Activated naive CD4-positive, alpha-beta T cell treated with anti-CD3 and anti-CD28 coated beads for 36 hours (primary cell): ENCODE measurements at places on chromosomes 2 and 18. TPM values are rescaled to one million over a fixed set of nuclear protein-coding genes. Genes with fewer than 3 reads are reported as not detected.

DNA sequence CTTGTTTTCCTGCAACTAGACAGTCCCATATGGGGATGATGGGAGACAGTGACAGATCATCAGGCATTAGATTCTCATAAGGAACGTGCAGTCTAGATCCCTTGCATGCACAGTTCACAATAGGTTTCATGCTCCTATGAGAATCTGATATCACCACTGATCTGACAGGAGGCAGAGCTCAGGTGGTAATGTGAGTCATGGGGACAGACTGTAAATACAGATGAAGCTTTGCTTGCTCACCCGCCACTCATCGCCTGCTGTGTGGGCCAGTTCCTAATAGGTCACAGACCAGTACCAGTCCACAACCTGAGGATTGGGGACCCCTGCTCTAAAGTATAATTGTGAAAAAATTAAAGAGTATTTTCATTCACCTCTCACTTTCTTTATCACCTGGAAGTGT is 23.6 kb upstream of the RAB1A start:
- DNase-seq: no peak

GRCh38 chr2:239710953-239711861 is 310.4 kb upstream of the HDAC4 start:
- no peak for DNase-seq

DNA sequence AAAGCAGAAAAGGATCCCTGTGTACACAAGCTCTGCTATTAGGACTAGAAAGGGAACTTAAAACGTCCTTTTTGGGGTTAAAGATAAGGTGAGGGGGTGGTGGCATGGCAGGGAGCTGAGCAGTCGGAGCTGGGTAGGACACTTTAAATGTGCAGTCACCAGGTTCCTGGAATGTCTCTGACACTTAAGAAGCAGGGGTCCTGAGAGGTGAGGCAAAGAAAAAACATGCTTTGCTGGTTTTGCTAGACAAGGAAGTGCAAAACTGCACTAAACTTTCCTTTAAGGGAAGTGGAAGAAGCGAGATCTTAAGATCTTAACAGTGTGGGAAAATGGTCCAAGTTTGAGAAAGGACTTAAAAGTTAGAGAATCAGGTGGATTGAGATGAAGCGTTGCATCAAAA is 99.5 kb upstream of the MAP3K20 start:
- DNase-seq: no peak

Gene UGT1A10
- not detected for total RNA-seq

DNA sequence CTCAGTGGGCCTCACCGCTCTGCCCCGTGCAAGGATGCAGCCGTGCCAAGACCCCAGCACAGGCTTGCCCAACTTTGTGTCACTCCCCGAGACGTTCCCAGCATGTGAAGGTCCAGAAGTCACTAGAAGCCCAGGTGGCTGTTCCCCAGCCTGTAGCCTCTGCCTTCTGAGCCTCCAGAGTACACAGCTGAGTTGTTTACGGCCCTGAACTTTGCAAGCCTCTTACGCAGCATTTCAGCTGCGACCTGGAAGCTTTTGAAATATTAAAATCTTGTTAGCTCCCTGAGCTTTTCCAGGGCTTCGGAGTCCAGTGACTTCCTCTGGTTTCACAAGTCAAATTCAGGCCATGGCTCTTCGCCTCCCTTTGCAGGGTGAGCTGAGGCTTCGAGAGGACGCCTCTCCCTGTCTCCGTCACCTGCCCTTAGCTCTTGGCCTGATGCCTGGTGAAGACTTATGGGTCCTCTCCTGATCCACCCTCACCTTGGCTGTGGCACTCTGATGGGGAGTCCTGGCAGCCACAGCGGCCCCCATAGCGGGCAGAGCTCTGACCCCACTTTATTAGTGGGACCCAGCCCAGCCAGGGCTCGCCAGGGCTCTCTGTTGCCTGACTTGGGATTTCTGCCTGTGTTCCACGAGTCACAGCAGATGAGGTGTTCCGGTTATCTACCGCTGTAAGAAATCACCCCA is 76.5 kb upstream of the HPCAL1 start:
- no peak for DNase-seq

Gene SPIRE1
- total RNA-seq: 1.3 TPM

Gene ARHGAP15
- total RNA-seq: 90.1 TPM

Gene C2orf74
- total RNA-seq: 12.7 TPM

GRCh38 chr2:82182270-82182669 is 1877.7 kb upstream of the LRRTM1 start:
- DNase-seq: no peak

Gene HOXD4
- total RNA-seq: not detected

- DNase-seq: no peak
Observed at GRCh38 chr18:33605250-33605649, 27.2 kb downstream of the ASXL3 start.

DNA sequence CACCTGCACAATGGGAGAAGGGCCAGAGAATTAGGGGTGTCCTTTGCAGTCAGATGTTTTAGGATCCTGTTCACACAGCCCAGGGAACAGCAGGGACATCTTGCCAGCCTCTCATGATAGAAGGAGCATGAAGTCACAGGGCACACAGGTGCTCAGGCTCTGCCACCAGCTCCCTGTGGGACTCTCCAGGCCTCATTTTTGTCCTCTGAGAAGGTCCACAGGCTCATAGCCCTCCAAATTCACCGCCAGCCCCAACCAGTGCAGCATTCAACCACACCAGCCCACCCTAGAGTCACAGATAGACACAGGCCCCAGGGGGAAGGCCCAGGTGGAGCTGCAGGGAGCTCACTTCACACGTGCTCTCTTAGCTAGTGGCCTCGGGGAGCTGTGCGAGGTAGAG is 391.7 kb downstream of the TNS1 start:
- peak; percentile 21 for DNase-seq

Gene ANKRD53
- total RNA-seq: 0.24 TPM

DNA sequence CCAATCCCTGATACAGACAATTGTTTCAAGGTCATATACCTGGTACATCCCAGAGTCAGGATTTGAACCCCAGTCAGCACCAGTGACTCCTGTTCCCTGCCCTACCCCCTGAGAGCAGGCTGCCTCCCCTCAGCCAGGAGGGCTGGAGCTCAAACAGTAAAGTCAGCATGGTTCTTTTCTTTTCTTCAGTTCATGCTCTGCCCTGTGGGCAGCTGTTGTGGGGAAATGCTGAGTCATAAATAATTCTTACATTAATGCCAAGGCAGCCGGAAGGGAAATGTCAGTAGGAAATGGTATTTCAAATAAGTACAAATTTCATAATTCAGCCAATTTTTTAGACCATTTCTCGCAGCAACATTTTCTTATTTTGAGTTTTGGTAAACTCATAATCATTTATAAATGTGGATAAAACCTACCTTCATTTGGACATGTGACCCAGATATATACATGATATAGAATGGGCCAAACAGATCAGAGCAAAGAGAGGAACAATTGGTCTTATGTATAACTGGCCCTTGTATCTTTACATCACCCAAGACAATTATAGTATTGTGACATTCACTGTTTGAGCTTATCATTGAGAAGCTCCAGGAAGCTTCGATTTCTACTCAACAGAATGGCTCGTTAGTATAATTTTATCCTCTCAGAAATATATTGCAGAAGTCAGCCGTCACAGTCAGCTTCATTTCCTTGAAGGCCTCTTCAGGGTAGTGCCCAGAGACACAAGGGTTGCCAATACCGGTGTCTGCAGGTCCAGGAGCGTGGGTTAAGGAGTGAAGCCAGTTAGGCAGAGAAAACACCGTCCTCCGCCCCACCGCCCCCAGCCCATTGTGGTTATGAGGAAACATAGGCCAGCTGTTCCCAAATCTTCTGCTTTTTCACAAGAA is 28.0 kb upstream of the SCYGR1 start:
- peak; percentile 18 for DNase-seq

GRCh38 chr2:170213651-170214050 is 35.7 kb downstream of the MYO3B start:
- DNase-seq: no peak

DNA sequence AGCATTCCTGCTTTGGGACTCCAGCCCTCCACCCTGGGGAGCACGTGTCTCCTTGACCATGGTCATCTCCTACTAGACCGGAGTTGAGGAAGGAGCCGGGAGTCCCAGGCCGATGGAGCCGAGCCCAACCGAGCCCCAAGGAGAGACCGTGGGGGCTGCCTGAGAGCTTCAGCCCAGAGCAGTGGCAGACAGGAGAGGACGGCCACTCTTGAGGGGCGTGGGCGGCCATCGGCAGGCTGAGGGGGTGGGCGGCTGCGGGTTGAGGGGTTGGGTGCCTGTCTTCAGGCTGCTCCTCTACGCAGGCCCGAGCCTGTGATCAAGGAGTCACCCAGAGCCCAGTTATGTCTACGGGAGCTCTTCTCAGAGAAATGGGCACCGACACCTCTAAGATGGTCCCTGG is 158.7 kb downstream of the PXDN start:
- no peak for DNase-seq

DNA sequence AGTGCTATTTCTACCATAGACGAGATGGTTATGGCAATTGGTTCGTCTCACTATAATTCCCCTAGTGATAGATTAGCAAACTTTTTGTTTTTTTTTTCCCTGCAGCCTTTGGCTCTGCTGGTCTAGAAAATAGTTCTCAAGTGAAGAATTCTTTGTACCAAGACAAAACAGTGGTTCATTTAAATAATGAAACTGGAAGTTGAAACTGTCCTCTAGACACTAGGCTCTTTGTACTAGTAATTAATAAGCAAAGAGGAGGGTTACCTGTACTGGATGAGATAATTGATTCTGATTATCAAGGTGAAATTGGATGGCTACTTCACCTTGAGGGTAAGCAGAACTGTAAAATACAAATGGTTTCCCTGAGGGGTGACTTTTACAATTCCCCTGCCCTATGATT is 156.9 kb upstream of the DCC start:
- DNase-seq: no peak

GRCh38 chr2:231877533-231878456 is 48.4 kb downstream of the NPPC start:
- no peak for DNase-seq

Gene SLC8A1
- 0.60 TPM for total RNA-seq

DNA sequence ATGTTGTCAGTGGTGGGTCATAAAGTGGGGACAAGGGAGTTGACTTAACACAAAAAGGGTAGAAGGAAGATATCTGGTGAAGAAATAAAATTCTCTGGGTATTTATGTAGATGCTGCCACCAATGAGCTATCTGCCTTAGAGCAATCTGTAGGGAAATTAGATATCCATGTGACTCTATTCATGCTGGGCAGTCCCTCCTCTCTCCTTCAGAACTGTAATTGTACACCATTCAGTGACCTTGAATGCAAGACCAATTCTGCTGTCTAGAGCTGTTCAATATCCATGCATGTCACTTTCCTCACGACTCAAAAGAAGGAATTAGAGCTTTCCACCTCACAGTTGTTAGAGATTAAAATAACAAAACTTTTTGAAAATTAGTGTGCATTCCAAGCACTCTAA is 28.6 kb upstream of the TDRD15 start:
- DNase-seq: no peak

- DNase-seq: no peak
Observed at GRCh38 chr18:32753656-32754260, 19.1 kb downstream of the KLHL14 start.

Gene RBM44
- total RNA-seq: 0.84 TPM

Gene HMSD
- total RNA-seq: 25.0 TPM

DNA sequence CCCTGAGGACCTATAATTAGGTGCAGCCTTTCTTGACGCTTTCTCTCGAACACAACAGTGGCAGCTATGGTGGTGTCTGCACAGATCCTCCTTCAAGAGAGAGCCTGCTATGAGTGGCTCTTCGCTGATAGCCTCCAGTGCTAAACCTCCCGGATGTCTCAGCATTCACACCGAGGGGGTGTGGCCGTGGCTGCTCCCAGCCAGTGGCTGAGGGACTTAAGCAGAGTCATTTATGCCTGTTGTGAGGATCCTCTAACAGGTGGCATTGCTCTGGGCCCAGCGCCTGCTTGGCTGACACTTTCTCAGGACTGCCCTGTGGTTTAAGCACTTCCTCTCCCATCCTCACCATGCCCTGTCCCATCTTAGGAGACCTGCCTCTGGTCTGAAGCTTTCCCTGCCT is 592.0 kb upstream of the LRRTM1 start:
- no peak for DNase-seq

DNA sequence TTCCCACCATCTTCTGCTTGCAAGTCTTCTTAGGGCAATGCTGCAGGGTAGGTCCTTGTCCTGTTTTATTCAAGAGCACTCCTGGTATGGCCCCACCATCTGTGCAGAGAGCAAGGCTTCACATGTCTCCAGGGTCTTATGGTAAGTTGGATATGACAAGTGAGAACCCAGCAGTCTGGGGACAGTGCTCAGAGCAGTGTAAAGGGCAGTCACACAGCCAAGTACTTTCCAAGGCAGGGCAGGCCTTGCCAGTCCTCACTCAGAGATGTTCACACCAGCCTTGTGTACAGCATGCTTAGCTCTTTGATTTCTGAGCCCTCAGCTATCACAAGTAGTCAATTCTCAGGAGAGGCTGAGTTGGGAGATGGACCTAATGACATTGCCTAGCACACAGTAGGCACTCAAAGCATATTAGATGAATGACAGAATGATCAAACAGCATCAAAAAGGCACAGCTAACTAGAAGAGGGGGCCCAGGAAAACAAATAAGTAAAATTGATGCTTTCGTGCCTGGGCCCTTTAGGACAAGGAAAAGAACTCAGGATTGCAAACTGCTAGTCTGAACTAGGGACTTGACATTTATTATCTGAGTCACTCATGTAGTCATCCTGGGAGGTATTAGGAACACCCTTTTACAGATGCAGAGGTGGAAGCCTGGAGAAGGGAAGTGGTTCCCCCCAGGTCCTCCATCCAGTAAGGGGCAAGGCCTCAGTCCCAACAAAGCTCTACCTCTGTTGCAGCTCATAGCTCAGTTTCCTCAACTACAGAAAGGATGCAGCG is 86.7 kb upstream of the CTAGE1 start:
- no peak for DNase-seq

Gene SLC19A3
- total RNA-seq: not detected

- DNase-seq: no peak
Observed at GRCh38 chr2:120294008-120294340, 41.3 kb downstream of the RALB start.

DNA sequence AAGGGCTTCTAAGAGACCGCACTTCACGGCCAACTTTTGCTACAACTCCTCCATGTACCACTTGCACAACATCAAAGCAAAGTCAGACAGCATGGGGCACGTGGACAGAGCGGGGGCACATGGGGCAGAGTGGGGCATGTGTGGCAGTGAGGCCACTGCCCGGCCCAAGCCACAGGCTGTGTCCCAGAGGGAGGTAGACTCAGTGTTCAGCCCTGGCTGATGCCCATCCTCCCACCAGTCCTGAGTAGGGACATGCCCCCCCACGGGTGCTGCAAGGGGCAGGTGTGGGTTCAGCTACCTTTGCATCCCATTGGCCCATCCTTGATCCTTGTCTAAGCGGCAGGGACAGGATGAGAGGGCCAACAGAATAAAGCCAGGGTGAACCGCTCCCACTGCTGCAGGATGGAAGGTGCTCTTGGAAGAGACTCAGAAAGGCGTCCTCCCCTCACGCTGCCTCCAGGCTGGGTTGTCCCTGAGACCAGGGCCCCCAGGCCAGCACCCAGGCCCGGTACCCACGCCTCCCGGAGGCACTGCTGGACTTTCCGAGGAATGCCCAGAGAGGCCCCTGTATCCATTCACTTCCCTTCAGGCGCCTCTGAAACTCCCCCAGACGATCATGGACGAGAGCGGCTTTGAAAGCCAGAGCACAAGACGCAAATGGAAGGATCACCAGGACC is 218.2 kb downstream of the NDUFA10 start:
- no peak for DNase-seq
